ENCODE measurements at places on chromosomes 11 and 22. TPM values are rescaled to one million over a fixed set of nuclear protein-coding genes. Genes with fewer than 3 reads are reported as not detected.

DNA sequence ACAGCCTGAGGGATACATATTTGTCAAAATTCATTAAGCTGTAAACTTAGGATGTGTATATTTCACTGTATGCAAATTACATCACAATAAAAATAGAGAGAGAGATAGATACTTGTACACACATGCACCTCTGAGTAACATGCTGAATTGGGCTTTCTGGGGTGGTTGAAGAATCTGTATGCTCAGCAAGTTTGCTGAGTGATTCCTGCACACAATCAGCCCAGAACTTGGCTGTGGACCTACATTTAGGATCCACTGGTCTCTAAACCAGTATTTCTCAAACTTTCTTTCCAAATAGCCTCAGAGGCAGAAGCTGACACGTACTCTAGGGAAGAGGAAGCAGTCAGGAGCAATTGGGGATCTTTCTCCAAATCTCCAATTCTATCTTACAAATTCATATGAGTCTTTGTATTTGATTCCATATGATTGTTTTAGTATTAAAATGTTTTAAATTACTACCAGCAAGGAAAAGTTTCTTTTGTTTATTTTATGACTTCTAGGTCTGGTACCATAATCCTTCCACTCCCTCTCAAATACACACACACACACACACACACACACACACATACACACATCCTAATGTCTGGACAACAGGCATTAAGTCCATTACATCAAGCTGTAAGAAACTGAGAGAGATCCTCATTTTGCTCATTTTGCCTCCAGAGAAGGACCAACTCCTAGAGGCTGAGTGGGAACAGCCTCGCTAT, 20.0 kb downstream of the SYT13 start:
- H3K4me1 ChIP-seq: no peaks in the 10 kb centered on the region
- no peak overlapping the region for H3K4me3 ChIP-seq

DGCR6 gene
- 1.9 TPM for total RNA-seq

DNA sequence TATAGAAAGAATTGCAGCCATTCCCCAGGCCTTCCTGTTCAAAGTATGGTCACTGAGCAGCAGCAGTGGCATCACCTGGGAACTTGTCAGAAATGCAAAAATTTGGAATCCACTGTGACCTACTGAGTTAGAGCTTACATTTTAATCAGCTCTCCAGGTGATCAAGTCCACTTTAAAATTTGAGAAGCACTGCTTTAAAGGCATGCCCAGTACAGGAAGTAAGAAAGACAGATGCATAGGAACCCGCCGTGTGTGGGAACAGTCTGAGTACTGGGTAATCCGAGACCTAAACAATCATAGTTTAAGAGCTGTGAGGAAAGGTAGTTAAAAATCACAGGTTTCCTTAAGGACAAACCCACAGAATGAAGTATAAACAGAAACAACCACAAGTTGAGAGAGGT, 462.4 kb downstream of the RAB38 start:
- no peak overlapping the region for H3K27ac ChIP-seq
- no peak for DNase-seq
- H3K27me3 ChIP-seq: no peaks in the 10 kb centered on the region
- no peak overlapping the region for H3K4me3 ChIP-seq
- H3K36me3 ChIP-seq: no peaks in the 10 kb centered on the region

- no peaks in the 10 kb centered on the region for H3K4me1 ChIP-seq
- peak overlapping the region; percentile 83 for H3K27ac ChIP-seq
- H3K36me3 ChIP-seq: no peaks in the 10 kb centered on the region
- peak; percentile 78 for DNase-seq
- peak overlapping the region; percentile 61 for H3K4me3 ChIP-seq
- H3K27me3 ChIP-seq: no peaks in the 10 kb centered on the region
Measured at GRCh38 chr11:112962579-112963367, 1.6 kb downstream of the NCAM1 start.

GRCh38 chr22:43750751-43751150, 61.4 kb downstream of the EFCAB6 start:
- H3K27me3 ChIP-seq: no peaks in the 10 kb centered on the region
- H3K36me3 ChIP-seq: no peaks in the 10 kb centered on the region
- H3K4me1 ChIP-seq: no peaks in the 10 kb centered on the region

GRCh38 chr11:65882120-65883057, 2.8 kb downstream of the CTSW start:
- H3K27ac ChIP-seq: no peak overlapping the region
- no peaks in the 10 kb centered on the region for H3K36me3 ChIP-seq
- no peaks in the 10 kb centered on the region for H3K27me3 ChIP-seq
- peaks cover under 1% of the 10 kb centered on the region for H3K4me1 ChIP-seq
- no peak for DNase-seq

DNA sequence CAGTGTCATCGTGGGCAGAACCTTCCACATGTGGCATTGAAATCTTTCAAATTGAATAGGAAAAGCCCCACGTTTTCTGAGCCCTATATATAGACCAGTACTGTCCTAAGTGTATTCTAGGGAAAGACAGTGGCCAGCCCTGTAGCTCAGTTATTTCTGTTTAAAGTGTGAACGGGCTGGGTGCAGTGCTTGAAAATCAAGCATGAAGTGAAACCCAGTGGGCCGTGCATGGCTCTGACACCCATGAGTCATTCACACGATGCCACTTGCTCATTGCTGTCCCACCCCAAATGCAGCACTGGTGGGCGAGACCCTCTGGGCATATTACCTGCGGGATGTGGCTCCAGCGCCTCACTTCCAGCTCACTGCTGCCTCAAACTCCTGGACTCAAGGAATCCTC, 29.8 kb upstream of the CCDC188 start:
- no peak for DNase-seq
- H3K36me3 ChIP-seq: no peaks in the 10 kb centered on the region
- H3K27ac ChIP-seq: no peak overlapping the region
- H3K4me3 ChIP-seq: no peak overlapping the region

GRCh38 chr11:79006854-79007253, 432.2 kb upstream of the NARS2 start:
- DNase-seq: no peak
- H3K27ac ChIP-seq: no peak overlapping the region
- H3K4me1 ChIP-seq: no peaks in the 10 kb centered on the region

DNA sequence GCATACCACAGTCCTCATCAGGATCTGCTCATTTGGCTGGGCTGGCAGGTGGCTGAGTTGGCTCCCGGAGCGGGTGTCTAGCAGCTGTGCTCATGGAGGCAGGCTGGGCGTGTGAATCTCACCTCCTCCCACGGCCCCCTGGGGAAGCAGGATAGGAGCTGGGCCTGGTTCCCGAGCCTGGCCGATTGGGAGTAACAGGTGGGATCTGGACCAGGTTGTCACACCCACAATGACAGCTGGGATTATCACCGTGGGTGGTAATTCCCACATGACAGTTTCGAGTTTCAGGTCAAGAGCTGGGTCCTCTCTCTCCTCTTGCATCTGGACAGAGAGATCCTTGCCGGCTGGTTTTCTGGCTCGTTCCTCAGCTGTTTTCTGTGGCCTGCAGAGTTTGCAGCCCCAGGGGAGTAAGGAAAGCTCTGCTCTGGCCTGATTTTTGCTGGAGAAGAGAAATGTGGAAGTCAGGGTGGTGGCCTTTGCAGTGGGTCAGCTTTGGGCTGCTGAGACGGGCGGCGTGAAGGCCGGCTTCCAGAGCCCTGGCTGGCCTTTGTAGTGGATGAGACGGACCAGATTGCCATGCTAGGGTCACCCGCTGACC, 57.0 kb downstream of the BCR start:
- no peak overlapping the region for H3K4me3 ChIP-seq
- no peaks in the 10 kb centered on the region for H3K27me3 ChIP-seq
- H3K36me3 ChIP-seq: no peaks in the 10 kb centered on the region
- H3K27ac ChIP-seq: no peak overlapping the region
- H3K4me1 ChIP-seq: peaks cover 11% of the 10 kb centered on the region
- DNase-seq: peak; percentile 64

DNA sequence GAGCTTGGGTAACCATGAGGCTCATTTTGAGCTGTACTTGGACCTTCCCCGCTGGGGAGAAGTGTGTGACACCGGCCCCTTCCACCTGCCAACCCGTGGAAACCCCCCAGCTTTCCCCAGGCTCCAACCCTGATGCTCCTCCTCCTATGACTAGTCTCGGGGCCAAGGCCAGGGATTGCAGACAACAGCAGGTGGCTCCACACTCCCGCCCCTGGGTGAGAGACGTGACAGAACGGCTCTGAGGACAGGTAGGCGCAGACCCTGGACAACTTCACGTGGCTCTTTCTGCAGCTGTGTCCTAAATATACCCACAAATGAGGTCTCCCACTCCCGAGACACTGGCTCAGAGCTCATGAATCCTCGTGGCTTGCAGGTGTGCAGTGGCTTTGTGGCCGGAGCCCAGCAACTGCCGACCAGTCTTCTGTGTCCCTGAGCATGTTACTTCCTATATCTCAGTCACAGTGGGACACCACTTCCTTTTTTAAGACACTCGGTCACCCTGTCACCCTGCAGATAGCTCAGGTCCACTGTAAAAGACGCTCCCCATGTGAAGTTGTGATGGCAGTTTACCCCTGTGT, 55.2 kb downstream of the NECTIN1 start:
- no peak overlapping the region for H3K4me3 ChIP-seq
- H3K4me1 ChIP-seq: no peaks in the 10 kb centered on the region
- no peaks in the 10 kb centered on the region for H3K36me3 ChIP-seq
- DNase-seq: no peak
- no peak overlapping the region for H3K27ac ChIP-seq

Data from uterus (tissue), 4 donors.